Glomerular endothelial cell (primary cell): ENCODE measurements at places on chromosomes 16 and 17. TPM values are rescaled to one million over a fixed set of nuclear protein-coding genes. Genes with fewer than 3 reads are reported as not detected.

Gene PLK1
- total RNA-seq, result 22.4 and 25.0 TPM in 2 replicates

Gene SLFN12
- total RNA-seq, result 27.6 and 33.2 TPM in 2 replicates

Gene SBK1
- 0.23 and 0.53 TPM in 2 replicates for total RNA-seq

Gene ITGA2B
- 0.23 and 0.24 TPM in 2 replicates for total RNA-seq

Gene ITGAD
- not detected in 2 replicates for total RNA-seq

Gene PDPK1
- total RNA-seq, result 21.0 and 32.0 TPM in 2 replicates

Gene RPRML
- total RNA-seq, result not detected in 2 replicates

Gene PIMREG
- total RNA-seq, result 2.8 and 8.2 TPM in 2 replicates

Gene TEKT1
- total RNA-seq, result not detected in 2 replicates

Gene CDRT15
- total RNA-seq, result not detected in 2 replicates

Gene TSEN54
- total RNA-seq, result 11.9 and 16.0 TPM in 2 replicates

Gene DYNLL2
- 10.8 and 11.8 TPM in 2 replicates for total RNA-seq

Gene SLC5A10
- total RNA-seq, result not detected in 2 replicates

Gene CNGB1
- total RNA-seq, result not detected in 2 replicates

Gene RAB26
- total RNA-seq, result 0.48 and 1.3 TPM in 2 replicates

Gene CX3CL1
- total RNA-seq, result 13.3 and 58.0 TPM in 2 replicates

Gene ZNF385C
- not detected in 2 replicates for total RNA-seq

Gene LITAFD
- not detected in 2 replicates for total RNA-seq

Gene ORC6
- 4.7 and 13.0 TPM in 2 replicates for total RNA-seq

Gene ZSCAN10
- total RNA-seq, result not detected in 2 replicates

Gene DNASE1L2
- 0.10 and 0.82 TPM in 2 replicates for total RNA-seq

Gene KRT20
- total RNA-seq, result not detected in 2 replicates

Gene PRSS36
- 0.10 TPM in 1 of 2 replicates, not detected in the other for total RNA-seq

Gene C1QTNF1
- 5.5 and 7.3 TPM in 2 replicates for total RNA-seq
